ENCODE measurements at places on chromosomes 16 and 17.

DNA sequence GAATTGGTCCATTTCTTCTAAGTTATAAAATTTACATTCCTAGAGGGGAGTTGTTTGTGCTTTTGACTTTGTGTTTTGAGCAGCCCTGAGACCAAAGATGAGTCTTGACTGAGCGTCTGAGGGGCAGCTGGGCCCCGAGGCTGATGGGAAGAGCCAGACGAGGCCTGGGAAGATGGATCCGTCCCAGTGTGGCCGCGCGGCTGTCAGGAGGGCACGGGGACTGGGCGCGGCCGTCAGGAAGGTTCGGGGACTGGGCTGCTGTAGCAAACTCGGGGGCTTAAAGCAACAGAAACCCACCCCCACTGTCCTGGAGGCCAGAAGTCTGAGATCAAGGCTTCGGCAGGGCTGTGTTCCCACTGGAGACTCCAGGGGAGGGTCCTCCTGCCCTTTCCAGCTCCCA lies 38.2 kb upstream of the GNG13 start:
- no peak for DNase-seq

DNA sequence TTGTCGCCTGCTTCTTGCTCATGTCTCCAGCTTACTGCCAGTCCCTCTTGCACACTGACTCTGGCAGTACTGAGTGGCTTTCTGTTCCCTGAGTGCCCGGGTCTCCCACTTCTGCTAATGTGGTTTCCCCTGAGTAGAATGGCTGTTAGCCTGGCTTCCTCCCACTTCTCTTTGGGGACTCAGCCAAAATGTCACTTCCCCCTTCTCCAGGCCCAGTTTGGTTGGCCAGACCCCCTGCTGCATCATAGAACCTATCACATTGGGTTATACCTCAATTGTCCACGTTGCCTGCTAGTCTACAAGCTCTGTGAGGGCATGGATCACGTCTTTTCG lies 304.4 kb downstream of the HS3ST3B1 start:
- no peak for DNase-seq

DNA sequence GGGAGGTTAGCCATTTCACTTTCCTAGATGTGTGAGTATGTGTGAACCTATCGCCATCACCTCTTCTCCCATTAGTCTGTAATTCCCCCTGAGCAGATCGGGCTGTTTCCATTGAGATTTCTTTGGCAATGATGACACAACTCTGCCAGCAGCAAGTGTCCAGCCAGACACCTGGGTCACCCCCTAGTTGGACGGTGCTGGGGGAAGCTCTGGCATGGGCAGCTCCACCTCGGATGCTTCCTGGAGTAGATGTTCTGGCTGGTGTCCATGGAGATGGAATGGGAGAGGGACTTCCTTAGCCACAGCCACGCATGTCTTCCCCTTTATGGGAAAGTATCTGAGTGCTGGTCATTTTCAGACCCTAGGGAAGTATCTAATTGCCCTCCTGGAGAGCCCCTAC lies 247.9 kb upstream of the RPL38 start:
- DNase-seq: no peak

DNA sequence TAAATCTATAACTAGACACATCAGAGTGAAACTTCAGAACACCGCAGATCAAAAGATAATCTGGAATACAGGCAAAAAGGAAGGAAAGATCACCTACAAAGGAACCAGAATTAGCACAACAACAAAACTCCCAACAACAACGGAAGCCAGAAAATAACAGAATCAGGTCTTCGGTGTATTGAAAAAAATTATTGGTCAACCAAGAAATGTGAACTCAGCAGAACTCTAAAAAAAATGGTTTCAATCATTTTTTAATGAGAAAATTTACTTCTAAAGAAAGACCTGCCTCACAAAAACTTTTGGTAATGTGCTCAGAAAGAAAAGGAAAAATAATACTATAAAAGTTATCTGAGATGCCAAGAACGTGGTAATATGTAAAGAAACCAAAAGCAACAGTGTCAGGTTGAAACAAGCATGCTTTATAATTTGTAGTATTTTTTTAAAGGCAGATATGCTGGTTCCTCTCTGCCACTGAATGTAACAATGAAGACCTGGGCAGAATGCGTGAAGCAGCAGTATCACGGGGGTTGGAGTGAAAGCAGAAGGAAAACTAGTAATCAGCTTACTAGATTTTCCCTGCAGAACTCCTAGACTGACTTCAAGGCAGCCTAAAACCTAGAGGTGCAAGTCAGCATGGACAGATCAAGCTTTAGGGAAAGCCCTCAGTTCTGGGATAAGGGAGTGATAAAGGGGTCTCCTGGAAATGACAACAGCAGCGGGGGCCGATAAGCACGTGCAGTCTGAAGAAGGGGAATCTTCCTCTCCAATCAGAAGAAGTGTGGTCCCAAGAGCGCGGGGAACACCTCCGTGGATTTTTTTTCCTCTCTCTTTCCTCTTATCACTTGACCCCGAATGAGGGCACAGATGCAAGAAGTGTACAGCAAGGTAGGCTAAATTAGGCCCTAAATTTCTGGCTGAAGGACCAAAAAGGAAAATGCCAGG lies 80.9 kb upstream of the TEKT1 start:
- no peak for DNase-seq

DNA sequence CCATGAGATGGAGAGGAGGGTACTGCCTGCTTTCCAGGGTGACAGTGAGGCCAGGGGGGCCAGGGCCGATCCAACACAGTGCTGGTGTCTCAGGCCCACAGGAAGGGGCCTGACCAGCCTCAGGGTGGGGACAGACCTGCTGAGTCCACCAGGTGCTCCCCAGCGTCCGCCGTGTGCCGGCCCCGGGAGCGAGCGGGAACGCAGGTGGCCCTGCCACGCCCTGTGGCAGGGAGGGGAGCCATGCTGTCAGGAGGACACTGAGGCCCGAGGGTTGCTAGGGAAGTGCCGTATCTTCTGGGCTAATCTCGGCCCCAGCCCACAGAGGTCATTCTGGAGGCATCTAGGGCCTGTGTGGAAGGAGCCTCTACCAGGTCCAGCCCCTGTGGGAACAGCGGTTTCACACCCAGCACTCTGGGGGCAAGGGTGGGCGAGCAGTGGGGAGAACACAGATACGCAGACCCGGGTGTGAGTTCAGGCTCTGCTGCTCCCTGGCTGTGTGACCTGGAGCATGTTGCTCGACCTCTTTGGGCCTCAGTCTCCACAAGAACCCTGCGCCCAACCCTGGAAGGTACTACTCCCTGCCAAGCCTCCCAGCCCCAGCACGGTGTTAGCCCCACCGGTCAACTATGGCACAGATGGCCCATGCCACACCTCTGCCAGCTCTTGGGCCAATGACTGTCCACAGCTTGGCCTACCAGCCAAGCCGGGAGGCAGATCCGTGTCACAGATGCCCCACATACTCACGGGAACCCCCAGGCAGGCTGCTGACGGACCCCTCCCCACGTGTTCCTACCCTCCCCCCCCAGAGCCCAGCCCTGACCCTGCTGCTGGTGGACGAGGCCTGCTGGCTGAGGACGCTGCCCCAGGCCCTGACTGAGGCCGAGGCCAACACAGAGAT lies 43.9 kb upstream of the ZC3H18 start:
- no peak for DNase-seq

DNA sequence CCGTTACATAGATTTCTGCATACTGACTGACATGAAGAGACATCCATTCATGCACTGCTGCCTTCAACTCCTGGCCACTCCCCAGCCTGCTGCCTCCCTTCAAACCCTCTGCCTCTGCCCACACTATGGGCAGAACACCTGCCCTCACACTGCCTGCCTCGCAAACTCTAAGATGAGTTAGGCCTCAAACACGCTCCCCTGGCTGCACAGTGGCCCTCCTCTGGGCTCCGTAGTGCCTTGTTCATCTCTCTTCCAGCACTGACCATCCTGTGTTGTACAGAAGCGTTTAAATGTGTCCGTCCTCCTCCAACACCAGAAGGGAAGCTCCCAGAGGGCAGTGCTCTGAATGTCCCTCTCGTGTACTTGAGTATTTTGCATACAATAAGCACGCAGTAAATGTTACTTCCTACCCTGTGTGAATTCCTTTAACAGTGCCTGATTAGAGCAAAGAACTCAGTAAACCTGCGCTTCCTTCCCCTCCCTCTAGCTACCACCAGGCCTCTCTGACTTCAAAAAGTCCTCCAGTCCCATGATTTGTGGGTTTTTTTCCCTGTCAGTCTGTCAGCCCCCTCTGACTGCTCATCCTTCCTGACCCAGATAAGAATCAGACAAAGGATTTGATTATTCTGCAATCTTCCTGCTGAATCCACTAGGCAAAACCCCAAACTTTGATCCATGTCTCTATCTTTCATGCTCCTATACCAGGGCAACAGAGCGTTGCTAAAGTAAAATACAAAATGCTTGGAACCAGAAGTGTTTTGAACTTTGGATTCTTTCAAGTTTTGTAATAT lies 3.9 kb downstream of the DHX33 start:
- no peak for DNase-seq

Data from stimulated activated CD4-positive, alpha-beta T cell treated with anti-CD3 and anti-CD28 coated beads, TNF-alpha, amount 100 ng/mL, for 1 hour (primary cell).